ENCODE measurements at places on chromosomes 3 and 15.
A peak's percentile ranks its signal among the peaks of the same experiment; 100 is the strongest.

DNA sequence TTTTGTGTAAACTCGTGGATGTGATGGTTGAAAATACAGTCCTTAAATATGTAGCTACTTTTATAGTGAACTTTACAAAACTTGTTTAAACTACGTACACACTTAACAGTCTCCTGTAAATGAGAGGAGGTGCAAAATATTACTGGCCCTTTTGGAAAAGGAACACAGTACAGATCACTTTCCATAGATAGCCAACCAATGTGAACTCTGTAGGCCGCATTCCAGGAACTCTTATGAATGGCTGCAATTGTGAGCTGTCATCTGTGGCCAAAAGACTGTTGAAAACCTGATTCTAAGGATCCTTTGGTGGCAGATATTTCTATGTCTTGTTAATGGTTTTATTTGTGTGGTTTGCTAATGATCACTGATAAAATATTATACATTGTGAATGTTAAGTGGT is 6.2 kb downstream of the TSC22D2 start:
- DNase-seq, result peak; percentile 36

DNA sequence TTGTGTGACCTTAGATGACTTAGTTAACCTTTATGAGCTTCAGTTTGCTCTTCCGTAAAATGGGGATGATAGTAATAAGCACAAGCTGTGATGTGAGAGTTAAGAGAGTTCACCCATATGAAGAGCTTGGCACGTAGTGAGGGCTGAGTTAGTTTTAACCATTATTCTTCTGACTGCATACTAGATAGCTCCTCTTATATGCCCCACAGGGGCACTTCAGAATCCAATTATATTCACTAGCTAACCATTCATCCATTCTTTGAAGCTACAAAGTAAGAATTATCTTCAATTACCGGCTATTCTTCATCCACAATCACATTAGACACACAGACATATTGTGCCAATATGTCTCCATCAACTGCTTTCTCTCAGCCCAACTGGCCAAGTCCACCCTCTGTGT is 159.0 kb upstream of the STT3B start:
- DNase-seq, result no peak

- DNase-seq, result no peak
These were observed 190.8 kb downstream of the SLCO3A1 start for GRCh38 chr15:92044203-92044909.

DNA sequence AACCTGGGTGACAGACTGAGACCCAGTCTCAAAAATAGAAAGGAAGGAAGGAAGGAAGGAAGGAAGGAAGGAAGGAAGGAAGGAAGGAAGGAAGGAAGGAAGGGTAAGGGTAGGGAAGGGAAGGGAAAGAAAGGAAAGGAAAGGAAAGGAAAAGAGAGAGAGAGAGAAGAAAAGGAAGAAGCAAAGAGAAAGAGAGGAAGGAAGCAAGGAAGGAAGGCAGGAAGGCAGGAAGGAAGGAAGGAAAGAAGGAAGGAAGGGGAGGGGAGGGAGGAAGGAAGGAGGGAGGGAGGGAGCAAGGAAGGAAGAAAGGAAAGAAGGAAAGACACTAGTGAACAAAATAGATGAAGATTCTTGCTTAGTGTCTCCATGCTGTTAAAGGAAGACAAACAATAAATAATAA is 129.1 kb downstream of the SHQ1 start:
- DNase-seq, result no peak

DNA sequence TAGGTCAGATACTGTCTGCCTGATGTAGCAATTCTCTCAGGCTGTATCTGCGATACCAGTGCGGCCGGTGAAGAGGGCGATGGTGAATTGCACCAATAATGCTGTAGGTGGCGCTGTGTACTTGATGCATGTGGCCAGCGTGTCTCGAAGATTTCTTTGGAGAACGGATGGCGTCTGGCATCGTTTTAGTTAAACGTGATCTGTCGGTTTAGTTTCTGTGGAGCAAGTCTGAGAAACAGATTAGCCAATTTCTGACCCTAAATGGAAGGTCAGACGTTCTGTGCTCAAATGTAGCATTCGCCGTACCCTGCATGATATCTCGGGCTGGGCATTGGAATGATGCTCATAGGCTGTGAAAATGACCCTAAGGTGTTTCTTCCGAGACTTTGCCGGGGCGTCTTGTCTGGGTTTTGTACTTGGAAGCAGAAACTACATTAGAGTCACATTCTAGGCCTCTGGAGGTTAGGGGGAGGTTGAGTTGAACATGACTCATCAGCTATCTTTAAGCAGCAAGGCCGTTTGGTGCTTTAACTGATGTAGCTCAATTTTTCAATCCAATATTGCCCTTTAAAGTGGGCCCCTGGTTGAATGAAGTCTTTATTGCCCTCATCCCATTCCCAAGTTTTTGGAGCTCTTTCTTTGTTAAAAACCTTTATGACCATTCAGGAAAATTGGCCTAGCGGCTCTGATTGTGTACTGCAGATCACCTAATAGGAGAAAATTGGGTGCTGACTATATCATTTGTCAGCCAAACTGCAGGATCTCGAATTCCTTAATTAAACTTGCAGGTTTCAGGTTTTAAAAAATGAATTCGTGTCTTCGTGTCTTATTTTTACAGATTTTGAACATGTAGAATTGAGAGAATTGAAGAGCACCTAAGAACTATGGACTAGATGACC is 80.0 kb downstream of the SQOR start:
- DNase-seq, result peak; percentile 35

GRCh38 chr3:50559702-50560101 is 7.8 kb downstream of the C3orf18 start:
- no peak for DNase-seq

GRCh38 chr15:89070197-89071124 is 17.8 kb upstream of the ABHD2 start:
- DNase-seq, result no peak

GRCh38 chr3:190586631-190587011 is 72.7 kb downstream of the IL1RAP start:
- DNase-seq, result peak; percentile 50

DNA sequence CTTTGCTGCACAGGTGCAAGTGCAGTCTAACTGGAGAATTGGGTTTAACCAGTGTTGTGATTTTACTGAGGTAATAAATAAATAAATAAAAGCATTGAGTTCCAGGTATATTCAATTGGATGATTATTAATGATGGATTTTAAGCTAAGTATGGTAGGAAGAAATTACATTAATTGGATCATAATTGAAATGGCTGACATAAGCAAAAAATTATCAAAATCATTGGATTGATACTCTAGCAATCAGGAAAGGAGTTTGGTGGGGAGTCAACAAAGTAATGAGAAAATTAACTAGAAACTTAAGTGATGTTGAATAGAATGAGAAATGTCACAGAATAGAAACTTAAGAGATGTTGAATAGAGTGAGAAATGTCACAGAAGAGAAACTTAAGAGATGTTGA is 981.9 kb downstream of the SI start:
- no peak for DNase-seq

DNA sequence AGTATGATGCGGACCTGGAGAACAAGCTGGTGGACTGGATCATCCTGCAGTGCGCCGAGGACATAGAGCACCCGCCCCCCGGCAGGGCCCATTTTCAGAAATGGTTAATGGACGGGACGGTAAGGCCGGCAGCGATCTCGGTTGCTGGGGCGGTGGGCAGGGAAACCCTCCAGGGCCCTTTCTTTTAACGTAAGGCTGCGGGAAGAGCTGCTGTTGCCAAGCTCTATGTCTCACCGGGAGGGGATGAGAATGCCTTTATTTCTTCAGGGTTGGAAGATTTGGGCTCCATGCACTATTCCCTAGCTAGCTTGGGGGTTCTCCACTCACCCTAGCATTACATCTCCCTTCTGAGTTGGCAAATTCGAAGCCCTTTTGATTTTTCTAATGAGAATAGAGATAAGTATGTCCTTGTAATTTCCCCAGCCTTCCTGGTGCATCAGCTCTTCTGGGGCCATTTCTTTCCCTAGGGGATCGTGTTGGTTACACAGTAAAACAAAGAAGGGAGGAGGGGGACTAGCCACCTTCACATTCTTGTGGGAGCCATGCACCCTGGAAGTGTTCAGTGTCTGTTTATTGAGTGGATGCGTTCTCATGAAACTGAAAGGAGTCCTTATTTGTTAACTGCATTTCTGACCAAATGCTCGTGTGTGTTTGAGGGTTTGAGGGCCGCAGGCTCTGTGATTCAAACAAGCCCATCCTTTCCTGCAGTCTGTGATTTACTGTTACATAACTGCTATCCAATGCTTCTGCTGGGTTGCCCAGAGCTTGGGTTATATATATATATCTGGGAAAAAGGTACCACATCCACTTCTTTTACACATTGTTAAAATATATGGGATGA is 982 bp downstream of the TAGLN3 start:
- no peak for DNase-seq

GRCh38 chr3:172315401-172316091 is 132.7 kb downstream of the GHSR start:
- no peak for DNase-seq

DNA sequence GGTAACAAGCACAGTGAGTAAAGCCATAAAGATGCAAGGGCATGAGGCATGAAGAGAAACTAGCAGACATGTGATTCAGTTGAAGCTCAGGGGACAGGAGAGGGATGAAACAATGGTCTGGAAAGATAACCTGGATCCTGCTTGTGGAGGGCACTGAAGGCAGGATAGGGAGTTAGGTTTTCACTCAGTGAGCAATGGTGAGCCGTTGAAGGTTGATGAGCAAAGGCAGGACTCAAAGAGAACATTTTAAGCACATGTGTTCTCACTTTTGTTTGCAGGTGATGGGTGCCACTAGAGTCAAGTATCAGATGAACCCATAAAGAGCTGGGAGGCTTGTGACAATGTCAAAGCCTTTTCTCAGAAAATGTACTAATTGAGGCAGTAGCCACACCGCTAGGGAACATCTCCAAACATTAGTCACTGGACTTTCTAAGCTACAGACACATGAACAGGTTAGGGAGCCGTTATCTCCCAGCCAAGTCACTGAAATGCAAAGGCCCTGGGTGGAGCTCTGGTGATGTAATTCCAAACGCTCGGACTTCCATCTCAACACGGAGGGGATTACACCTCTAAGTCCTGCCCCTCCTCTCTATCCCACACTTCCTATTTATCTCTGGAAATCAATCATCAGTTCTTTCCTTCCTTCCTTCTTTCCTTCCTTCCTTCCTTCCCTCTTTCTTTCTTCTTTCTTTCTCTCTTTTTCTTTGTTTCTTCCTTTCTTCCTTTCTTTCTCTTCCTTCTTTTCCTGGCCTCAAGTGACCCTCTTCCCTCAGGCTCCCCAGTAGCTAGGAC is 22.7 kb downstream of the KLHL6 start:
- DNase-seq, result no peak

DNA sequence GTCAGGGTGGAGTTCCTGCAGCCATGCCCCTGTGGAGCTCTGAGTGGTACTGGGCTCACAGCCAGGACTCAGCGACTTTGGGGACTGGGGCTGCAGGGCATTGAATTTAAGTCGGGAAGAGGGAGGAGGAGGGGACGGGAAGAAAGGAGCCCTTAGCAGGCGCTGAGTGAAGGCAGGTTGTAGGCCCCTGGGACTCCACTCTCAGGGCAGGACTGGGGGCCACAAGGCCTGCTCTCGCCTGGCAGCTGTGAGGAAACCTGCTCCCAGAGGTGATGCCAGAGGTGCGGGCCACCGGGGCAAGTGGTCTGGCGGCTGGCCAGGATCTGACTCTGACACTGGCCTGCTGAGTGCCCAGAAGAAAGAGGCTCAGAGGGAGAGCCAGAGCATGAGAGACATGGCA is 73.5 kb downstream of the EPHB3 start:
- no peak for DNase-seq

- no peak for DNase-seq
These were observed 108.4 kb downstream of the MINAR1 start for GRCh38 chr15:79540551-79540950.

DNA sequence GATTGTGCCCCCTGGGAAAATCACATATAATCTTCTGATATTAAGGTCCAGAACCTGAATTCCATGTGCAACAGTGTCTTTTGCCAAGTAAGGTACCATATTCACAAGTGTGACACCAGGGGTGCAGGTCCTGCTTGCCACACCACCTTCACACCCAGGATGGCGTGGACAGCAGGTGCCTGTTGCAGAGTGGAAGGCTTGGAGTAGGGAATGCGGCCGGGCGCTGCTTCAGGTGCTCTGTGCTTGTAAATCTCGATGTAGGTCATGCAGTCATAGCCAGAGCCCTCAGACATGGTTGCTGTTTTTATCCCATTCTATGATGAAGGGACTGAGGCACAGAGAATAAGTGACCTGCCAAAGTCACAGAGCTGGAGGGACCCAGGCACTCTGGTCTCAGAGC is 34.5 kb upstream of the GABRG3 start:
- no peak for DNase-seq

GRCh38 chr3:115982629-115983028 is 359.3 kb downstream of the GAP43 start:
- no peak for DNase-seq

GRCh38 chr15:88871313-88871712 is 24.0 kb downstream of the HAPLN3 start:
- no peak for DNase-seq

GRCh38 chr3:140816372-140817195 is 125.1 kb upstream of the SLC25A36 start:
- DNase-seq, result no peak

- DNase-seq, result no peak
These were observed 67.1 kb downstream of the MB21D2 start for GRCh38 chr3:192850451-192850981.

DNA sequence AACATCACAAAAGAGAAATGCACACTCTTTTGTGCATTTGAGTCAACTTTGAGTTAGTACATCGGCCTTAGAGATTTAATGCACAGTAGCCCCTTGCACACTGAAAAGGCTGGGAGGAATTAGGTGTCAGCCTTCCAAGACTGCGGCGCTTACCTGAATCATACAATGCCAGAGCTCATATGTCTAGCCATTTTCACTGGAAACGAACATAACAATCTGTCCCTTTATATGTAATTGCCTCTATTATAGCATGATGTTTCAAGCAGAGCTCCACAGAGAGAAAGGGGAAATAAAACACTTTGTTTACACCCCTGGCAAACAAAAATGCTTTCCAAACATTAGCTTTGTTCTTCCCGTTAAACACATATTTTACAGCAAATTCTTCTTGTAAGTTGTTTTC is 315.7 kb upstream of the SLCO3A1 start:
- DNase-seq, result no peak

DNA sequence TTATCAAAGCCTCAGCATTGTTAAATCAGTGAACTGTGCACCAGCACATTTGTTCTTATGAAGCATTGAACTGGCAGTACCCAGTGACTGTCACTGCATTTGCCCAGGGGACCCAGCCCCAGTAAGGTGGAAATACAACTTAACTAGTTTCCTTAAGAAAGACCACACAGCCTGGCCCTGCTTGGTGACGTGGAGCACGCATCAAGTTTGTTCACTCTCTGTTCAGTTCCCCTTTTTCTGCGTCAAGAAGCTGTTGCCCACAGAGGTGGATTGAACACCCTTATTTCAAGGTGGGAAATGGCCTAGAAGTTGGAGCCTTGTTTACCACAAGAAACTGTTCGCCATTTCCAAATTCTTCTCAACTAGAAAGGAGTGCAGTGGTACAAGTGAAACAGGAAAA is 69.9 kb upstream of the AGBL1 start:
- no peak for DNase-seq

- no peak for DNase-seq
These were observed 23.6 kb upstream of the CLDN1 start for GRCh38 chr3:190345878-190346277.

- DNase-seq, result no peak
These were observed 11.7 kb downstream of the PLCB2 start for GRCh38 chr15:40295877-40296560.
